ENCODE measurements at places on chromosomes 1 and 21.
A peak's percentile ranks its signal among the peaks of the same experiment; 100 is the strongest.

GRCh38 chr1:92691925-92692324 lies 93.0 kb downstream of the EVI5 start:
- DNase-seq = no peak

- no peak for DNase-seq
Measured at GRCh38 chr1:114152508-114153260, 985 bp downstream of the SYT6 start.

GRCh38 chr1:240312872-240313271 lies 221.2 kb downstream of the FMN2 start:
- DNase-seq = no peak

- no peak for DNase-seq
Measured at GRCh38 chr1:28812669-28813468, 899 bp downstream of the OPRD1 start.

DNA sequence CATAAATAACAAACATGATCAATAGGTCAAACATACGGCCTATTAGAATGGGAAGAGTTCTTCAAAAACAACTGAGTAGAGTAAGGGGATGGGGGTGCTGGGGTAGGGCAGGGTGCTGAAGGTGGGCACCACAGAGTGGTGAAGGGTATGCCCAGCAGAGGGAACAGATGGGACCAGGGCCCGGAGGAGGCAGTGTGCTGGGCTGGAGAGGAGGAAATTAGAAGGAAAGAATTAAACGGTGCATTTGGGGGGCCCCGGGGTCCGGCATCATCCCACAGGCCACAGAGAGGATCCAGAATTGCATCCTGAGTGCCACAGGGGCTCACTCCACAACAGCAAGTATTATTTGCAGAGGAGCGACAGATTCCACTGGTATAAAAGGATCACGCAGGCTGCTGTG lies 94.5 kb downstream of the GLIS1 start:
- DNase-seq = no peak

DNA sequence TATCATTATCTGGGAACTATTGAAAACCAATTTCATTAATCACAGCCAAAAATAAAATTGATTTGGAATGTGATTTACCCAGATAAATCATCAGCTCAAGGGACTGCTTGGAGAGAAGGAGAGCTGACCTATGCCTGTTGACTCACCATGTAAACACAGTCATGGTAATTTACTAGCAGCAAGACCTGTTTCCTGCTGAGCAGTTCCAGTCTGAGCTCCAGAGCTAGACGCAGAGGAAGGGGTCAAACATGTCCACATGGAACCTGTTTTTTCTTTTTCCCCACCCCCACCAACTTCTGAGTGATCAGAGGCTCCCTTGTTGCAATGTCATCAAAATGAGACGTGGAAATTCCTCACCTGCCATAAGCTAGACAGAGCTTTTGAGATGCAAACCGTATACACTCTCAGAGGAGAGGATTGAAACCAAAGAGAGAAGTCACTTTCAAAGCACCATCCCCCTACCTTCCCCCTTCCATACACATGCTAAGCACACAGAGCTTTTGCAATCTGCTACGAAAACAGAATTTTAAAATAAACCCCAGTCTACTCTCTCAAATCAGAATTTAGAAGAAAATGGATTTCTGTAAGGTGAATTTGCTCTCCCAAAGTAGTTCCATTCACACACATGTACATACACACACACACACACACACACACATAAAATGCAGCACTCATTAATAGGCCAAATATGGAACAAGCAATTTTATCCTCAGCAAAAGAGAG lies 55.9 kb upstream of the PTGFRN start:
- no peak for DNase-seq

- no peak for DNase-seq
Measured at GRCh38 chr1:111605576-111605975, 14.0 kb upstream of the RAP1A start.

DNA sequence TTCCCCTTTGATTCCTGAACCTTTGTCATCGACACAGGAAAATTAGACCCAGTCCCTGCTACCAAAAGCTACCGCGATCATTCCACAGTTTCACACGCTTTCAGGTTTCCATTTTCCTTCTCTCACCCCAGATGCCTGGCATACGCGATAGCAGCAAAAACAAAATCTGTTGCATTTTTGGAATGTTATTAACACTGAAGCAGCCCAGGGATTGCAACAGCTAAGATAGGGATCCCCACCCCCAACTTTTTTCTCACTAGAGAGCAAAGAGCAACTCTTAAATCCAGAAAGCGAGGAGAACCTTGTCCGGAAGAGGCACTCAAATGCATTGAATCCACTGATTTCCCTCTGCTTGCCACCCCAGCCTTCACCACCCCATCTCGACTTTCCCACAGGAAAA lies 8.9 kb downstream of the OVAAL start:
- no peak for DNase-seq

GRCh38 chr1:86153836-86154235 lies 2.7 kb downstream of the COL24A1 start:
- DNase-seq = no peak

DNA sequence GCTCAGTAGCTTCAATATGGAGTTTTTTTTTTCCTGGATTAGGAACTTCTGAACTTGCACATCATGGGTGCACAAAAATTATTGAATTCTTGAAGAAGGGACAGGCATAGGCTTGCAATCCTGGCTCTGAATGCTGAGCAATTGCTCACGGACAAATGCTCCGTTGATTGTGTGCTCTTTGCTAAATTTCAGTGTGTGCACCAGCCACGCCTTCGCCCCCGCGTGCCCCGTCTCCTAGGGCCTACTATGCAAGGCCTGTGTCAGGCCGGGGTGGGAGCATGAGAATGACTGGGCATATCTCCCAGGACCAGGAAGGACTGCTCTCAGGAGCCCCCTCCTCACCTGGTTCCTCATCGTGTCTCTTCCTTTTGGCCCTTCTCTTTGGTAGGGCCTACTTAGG lies 17.4 kb downstream of the IL6R start:
- no peak for DNase-seq

DNA sequence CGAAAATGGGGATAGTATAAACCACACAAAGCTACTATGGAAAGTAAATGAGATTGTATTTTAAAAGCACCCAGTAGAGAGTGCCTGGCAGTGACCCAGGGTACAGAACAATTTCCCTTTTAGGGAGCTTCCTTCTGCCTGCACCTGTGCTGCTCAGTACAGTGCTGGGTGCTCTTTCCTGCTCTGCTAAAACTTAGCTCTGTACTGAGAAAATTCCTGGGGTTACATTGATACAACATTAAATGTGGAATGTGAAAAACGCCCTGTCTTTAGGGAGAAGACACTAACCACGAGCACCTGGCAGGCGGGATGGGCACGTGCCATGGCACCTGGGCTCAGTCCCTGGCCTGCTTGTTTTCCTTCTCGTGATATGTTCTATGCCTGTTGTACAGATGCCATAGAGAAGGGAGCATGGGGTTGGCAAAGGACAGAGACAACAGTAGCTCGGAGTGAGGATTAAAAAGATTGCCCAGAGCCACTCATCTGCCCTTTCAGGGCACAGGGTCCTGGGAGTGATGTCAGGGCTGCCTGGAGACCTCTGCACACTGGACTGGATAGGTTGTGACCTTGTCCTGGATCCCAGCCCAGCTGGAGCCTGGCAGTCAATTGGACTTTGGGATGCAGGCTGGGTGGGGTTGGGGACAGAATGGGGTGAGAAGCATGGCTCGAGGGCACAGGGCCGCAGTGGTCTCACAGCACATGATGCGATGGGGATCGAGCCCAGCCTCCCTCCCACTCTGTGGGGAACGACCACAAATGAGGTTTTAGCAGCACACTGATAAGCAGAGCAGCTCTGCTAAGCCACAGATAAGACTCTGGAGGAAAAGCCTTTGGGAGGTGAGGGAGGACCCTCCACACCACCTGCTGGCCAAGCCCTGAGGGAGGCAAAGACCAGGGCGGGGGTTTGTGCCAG lies 4.2 kb downstream of the SPATA46 start:
- DNase-seq = no peak

DNA sequence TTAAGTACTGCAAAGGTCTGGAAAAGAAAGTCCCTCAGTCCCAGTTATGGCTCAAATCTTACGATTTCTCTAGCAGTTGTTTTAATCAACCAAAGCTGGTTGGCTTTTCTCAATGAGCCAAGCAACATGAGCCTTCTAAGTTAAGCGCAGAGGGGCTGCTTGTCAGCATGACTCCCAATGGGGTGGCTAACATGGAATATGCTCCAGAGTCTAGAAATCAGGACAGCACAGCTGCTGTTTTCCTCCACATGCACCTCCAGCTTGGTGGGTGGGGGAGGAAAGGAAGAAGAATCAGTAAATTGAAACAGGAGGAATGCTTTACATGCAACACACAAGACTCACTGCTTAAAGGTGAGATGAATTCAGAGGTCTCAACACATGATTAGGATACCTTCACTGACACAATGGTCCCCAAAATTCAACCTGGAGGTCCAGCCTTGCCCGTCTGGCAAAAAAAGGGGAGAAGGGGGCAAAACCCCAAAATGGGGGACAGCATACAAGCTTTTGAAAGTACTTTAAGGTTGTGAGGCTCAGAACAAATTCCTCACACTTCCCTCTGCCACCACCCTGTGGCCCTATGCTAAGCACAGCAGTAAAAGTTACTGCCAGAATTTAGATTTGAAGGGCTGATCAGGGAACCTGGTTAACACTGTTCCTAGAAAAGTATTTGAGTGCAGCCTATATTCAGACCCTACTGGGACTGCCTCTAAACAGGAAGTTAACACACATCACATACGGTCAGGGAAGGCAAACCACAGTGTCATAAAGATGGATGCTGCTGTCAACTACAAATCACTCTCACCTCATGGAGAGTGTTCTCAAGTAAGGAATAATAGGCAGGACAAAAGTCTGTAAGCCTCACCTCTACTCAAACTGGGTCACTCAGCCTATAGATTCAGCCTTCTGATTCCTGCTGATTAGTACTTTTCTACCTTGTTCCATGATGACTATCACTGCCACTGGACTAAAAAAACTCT lies 2.6 kb downstream of the GATAD2B start:
- no peak for DNase-seq

- no peak for DNase-seq
Measured at GRCh38 chr1:238318294-238319110, 427.8 kb upstream of the ZP4 start.

GRCh38 chr1:161227196-161227871 lies 1.5 kb downstream of the TOMM40L start:
- peak; percentile 88 for DNase-seq

DNA sequence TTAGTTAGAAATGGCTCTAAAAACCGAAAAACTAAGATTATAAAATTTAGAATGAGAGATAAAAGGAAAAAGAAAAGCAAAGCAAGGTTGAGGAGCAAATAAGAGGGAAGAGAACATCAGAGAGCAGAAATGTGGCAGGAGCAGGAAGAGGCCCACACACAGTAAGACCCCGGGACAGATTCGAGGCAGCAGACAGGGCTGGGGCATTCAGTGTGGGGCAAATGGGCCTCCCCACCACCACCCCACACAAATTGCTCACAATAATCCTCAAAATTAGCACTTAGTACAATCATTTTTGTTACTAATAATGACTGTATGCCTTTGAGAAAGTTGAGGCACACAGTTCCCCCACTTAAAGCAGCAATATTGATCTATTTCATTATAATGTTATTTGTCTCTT lies 17.1 kb upstream of the SLC44A3 start:
- no peak for DNase-seq

- no peak for DNase-seq
Measured at GRCh38 chr1:170755795-170756194, 91.9 kb downstream of the PRRX1 start.

DNA sequence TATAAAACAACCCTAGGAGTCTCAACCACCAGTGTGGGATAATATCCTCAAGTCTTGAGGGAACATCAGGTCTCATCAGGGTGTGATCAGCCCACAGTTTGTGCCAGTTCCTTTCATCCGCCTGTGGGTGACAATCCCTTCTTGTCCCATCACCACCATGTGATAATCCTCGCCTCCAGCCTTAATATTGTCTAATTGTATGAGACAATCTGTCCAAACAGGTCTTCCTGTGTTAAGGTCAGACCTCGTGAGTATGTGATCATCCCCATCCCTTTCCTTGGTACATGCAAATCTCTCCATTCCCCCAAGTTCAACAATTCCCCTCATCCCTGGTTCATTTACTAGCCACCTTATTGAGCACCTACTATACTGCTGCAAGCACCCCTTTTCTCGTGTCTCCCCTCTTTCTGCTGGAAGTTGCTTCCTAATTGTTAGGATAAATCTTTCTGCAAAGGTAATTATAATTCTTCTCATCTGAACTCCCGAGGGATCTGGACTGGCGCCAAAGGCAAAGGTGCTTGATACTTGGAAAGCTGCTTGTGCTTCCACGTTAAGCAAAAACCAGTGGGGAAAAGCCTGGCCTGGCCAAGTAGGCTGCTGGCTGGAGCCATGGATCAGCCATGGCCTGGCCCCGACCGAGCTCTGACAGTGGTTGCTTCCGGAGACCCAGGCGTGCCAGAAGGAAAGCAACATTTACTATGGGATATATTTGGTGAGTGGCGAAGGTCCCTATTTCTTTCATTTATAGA lies 92.5 kb downstream of the RNF220 start:
- DNase-seq = no peak

GRCh38 chr1:105072850-105073249 lies 1323.2 kb downstream of the AMY1C start:
- no peak for DNase-seq

DNA sequence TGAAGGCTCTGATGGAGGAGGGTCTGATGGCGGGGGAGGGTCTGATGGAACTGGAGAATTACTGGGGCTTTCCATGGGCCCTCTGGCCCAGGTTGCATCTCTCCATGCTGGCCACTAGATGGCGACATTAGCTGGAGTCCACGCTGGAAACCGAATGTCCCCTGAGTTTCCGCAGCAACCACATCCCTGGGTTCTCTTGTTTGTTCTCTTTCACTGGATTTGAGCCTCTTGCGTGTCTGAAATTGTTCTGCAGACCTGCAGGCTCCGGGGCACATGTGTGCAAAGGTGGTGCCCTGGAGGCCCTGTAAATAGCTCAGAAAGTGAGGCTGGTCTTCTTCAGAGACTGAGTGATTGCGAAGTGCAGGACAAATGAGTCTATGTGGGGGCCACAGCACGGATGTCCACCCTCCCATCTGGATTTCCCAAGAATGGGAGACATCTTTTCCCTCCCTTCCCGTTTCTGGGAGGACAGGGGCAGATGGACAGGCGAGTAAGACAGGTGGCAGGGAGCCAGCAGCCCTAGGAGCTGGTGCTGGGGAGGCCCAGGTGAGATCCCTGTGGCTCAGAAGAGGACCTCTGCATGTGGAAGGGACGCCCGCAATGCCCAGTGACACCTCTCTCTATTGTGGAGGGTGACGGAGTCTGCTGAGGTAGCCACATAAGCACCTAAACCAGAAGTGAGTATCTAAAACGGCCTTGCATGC lies 73.2 kb upstream of the ABCG1 start:
- peak; percentile 60 for DNase-seq

Measured in activated naive CD4-positive, alpha-beta T cell treated with Interleukin-2 at 50 U/mL for 16 hours (primary cell).